ENCODE measurements at places on chromosomes 13 and 19. TPM values are rescaled to one million over a fixed set of nuclear protein-coding genes. Genes with fewer than 3 reads are reported as not detected.

GRCh38 chr19:36090910-36091695, 19.8 kb upstream of the OVOL3 start:
- DNase-seq = no peak

- DNase-seq = no peak
Observed at GRCh38 chr13:64675255-64675892, 2554.8 kb downstream of the PCDH9 start.

- no peak for DNase-seq
Observed at GRCh38 chr19:50461066-50461875, 15.0 kb upstream of the EMC10 start.

DNA sequence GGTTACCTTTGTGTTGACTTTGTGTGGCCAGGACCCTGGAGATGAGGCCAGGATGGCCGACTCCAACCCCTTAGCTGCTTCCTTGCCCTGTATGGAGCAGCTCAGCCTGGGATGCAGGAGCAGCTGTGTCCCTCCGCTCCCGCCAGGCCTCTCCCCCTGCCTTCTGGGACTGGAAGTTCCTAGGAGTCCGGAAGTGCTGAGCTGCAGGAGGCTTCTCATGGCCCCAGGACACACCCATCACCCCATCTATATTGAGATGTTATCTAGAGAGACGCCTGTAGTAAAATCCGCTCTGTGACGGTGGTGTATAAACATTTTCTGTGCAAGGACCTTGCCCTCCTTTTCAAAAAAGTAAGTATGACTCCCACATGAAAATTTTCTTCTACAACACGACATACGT, 27.0 kb downstream of the WTIP start:
- DNase-seq = no peak

GRCh38 chr19:6413721-6414643, 10.6 kb downstream of the KHSRP start:
- no peak for DNase-seq

GRCh38 chr13:110726726-110727125, 13.2 kb downstream of the ING1 start:
- DNase-seq = no peak

GRCh38 chr13:47680748-47681147, 320.3 kb downstream of the SUCLA2 start:
- DNase-seq = no peak

- DNase-seq = no peak
Observed at GRCh38 chr13:108306860-108307259, 37.3 kb downstream of the TNFSF13B start.

DNA sequence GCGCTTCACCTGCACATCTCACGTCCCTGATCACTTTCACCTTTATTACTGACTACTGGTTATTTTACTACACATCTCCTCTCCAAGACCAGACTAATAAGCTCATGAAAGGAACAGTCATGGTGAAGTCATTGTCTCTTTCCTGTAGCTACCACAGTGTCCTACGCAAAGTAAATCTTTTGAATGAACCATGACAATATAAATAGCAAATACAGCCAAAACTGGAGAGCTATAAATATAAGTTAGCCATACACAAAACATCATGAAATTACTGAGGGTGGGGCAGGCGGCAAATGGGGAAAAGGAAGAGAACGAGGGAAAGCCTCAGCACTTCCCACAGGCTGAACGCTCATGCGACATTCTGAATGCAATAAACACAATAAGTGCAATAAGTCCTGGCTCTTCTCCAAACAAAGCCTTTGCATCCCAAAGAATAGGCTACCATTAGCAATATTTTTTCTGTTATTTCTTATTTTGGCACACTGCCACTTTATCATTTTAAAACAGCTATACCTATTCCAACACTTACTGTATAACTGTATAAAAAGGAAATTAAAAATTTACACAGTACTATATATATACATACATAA, 62.5 kb downstream of the TUBGCP3 start:
- DNase-seq = no peak

GRCh38 chr19:13718733-13719132, 45.6 kb upstream of the MRI1 start:
- no peak for DNase-seq

DNA sequence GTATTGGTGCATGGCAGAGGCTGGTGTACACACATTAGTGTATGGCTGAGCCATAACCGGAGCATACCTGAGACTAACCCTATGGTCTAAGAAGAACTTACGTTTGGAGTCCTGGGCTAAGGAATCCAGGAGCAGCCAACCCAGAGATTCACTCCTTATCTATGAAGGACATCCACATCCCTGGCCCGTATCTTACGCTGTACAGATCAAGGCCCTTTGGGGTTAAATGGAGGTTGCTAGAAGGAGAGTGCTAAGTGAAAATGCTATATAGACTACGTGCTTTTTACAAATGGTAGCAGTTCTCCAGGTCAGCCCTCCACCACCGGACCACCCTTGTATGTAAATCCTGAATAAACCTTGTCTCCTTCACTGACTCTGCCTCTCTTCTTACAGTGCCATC, 1.9 kb upstream of the SUGT1 start:
- DNase-seq = no peak

- no peak for DNase-seq
Observed at GRCh38 chr13:98537306-98537705, 39.6 kb downstream of the STK24 start.

DNA sequence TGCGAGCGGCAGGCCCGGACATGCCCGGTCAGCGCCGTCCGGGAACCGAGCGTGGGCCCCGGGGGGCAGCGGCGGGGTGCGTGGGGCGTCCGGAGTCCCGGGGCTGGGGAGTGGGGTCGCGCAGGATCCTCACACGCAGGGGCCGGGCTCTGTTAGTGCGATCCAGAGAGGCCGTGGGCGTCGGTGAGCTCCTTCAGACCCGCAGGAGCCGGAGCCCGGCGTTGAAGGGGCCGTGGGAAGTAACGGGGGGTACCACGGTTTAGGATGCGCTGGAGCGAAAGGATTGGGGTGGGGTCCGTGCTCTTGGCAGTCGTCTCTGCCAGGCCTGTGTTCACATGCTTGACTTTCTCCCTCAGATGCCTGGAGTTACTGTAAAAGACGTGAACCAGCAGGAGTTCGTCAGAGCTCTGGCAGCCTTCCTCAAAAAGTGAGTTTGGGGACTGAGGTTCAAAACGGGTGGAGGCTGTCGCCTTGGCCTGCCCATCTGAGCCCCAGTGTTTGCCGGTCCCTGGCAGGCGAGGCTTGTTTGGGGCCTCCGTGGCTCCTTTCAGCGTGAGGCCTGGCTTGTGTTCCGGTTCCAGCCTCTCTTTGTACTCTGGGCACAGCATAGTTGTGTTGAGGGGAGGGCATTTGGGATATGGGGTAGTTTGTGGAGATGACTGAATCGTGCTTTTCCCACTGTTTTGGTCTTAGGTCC, 512 bp downstream of the RPS19 start:
- no peak for DNase-seq

- DNase-seq = no peak
Observed at GRCh38 chr13:52848455-52849195, at the start of gene PCDH8. TSS of gene PCDH8 (minus strand) at chr13:52848640. CDS start at chr13:52848436, 204 bp downstream.

- no peak for DNase-seq
Observed at GRCh38 chr13:70386919-70387318, 278.7 kb upstream of the KLHL1 start.

DNA sequence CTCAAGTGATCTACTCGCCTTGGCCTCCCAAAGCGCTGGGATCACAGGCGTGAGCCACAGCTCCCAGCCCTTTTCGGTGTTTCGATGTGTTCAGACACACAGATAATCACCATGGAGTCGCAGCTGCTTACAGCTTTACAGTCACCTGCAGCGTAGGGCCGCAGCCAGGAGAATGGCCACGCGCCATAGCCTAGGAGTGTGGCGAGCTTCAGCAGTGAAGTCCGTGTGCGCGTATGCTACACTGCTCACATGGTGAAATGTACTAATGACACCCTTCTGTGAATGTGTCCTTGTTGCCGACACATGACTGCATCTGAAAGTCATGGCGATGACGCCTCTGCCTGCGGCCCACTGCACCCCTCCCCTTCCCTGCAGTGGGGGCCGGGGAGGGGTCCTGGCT, 23.6 kb downstream of the AP3D1 start:
- no peak for DNase-seq

GRCh38 chr13:65929436-65929835, 1300.7 kb downstream of the PCDH9 start:
- DNase-seq = no peak

GRCh38 chr13:46778890-46779289, 18.1 kb downstream of the ESD start:
- DNase-seq = no peak

- DNase-seq = no peak
Observed at GRCh38 chr19:34960103-34960805, 3.8 kb downstream of the ZNF792 start.

GRCh38 chr13:46345398-46345797, 41.7 kb downstream of the RUBCNL start:
- no peak for DNase-seq

GRCh38 chr19:7288977-7289376, 5.2 kb downstream of the INSR start:
- no peak for DNase-seq

DNA sequence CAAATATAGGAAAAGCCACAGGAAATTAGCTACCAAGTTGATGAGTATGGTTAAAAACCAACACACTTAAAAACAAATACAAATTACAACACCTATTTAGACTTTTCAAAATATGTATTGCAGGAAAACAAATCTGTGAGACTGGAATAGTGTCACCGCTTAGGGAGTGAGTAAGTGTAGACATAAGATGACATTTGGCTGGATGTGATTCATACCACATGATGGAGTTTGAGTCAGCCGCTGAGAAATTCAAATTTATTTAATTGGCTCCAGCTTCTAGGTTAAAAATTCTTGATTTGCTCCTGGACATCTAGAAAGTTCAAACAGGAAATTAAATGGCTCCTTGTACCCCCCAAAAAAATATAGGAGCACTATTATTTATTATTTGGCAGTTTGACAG, 531.7 kb downstream of the SLITRK1 start:
- DNase-seq = no peak

DNA sequence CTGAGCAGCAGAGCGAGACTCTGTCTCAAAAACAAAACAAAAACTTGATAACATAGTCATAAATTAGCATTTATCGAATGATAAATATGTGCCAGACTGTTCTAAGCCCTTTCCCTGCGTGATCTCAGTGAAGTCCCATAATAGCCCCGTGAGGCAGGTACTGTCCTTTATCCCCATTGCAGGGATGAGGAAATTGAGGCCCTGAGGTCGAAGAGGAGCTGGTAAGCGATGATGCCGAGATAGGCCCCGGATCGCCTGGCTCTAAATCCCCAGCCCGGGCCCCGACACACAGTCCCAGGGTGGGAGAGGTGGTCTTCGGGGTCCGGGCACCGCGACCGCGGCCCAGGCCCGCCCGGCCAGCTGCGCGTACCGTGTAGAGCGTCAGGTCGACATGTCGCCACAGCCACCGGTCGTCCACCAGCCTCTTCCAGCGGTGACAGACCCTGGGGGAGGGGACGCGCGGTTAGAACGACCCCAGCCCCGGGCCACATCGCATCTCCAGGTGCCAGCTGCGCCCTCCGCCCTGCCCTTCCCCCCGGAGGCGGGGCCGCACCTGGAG, 625 bp downstream of the FBXL12 start:
- DNase-seq = no peak

GRCh38 chr19:15452111-15453047, 2.6 kb upstream of the WIZ start:
- DNase-seq = peak; percentile 49

DNA sequence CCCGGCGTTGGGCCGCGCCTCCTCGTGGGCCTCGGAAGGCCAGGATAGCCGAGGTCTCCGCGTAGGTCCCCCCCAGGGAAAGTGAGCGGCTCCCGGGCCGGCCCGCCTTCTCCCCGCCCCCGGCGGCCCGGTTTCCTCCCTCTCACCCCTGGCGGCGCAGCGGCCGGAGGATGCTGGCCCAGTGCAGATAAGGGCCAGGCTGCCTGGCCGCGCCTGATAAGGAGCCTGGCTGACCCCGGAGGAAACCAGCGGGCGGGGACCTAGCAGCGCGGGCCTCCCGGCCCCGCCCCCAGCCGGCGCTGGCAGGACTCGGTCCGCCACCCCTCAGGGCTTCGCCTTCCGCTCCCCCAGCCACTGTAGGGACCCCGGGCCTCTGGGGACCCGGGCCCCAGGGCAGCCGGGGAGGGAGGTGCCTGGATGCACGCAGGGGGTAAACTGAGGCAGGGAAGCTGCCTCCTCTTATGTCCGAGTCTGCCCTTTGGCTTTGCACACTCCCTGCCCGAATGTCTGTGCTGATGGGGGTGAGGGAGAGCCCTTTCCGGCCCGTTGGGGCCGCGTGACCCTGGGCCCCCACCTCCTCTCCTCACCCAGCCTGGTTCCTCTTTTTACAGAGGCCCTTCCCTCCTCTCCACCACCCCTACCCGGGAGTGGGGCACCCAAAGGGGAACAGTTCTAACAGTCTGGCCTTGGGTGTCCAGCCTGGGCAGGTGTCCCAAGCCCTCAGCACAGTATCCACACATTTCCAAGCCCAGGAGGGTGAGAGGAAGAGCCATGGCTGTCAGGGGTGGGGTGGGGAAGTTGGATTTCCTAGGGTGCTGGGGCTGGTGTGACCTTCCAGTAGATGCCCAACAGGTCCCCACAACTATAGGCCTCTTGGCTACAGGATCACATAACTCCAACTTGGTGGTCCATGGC, at the start of gene LYL1:
Gene LYL1, minus strand, starts transcription at position 193 of the 915 bp plus-strand sequence. CDS start 1,687 bp downstream, outside the sequence.
- no peak for DNase-seq

DNA sequence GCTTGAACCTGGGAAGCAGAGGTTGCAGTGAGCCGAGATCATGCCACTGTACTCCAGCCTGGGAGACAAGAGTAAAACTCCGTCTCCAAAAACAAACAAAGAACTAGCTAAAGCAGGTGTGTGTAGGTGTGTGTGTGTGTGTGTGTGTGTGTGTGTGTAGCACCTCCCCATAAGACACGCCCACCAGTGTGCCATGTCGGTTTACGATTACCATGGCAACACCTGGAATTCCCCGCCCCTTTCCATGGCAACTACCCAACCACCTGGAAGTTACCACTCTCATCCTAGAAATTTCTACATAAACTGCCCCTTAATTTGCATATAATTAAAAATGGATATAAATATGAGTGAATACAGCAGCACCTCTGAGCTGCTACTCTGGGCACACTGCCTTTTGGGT, 80.9 kb upstream of the ADGRE5 start:
- DNase-seq = no peak

GRCh38 chr19:42548552-42548951, 20.3 kb upstream of the CEACAM1 start:
- no peak for DNase-seq

Gene MCEMP1
- not detected for total RNA-seq

Gene C1QTNF9B
- not detected for total RNA-seq

Gene PRR19
- not detected for total RNA-seq

Gene PROSER1
- total RNA-seq = 33.5 TPM

Gene GRIK5
- total RNA-seq = 22.3 TPM

Gene HTR2A
- total RNA-seq = 2.6 TPM

Gene SYDE1
- total RNA-seq = 83.3 TPM

Gene CYP2F1
- not detected for total RNA-seq

Gene MYH14
- 2.6 TPM for total RNA-seq

Gene CGB8
- not detected for total RNA-seq

Gene RUBCNL
- 7.3 TPM for total RNA-seq

Gene ENOX1
- 0.41 TPM for total RNA-seq

Data from thoracic aorta (tissue), 2 donors.